ENCODE measurements at places on chromosomes 16 and 17.

GRCh38 chr16:50248845-50249244, 17.5 kb upstream of the ADCY7 start:
- DNase-seq, result no peak

GRCh38 chr17:28145348-28145747, 102.9 kb downstream of the NLK start:
- DNase-seq, result no peak

DNA sequence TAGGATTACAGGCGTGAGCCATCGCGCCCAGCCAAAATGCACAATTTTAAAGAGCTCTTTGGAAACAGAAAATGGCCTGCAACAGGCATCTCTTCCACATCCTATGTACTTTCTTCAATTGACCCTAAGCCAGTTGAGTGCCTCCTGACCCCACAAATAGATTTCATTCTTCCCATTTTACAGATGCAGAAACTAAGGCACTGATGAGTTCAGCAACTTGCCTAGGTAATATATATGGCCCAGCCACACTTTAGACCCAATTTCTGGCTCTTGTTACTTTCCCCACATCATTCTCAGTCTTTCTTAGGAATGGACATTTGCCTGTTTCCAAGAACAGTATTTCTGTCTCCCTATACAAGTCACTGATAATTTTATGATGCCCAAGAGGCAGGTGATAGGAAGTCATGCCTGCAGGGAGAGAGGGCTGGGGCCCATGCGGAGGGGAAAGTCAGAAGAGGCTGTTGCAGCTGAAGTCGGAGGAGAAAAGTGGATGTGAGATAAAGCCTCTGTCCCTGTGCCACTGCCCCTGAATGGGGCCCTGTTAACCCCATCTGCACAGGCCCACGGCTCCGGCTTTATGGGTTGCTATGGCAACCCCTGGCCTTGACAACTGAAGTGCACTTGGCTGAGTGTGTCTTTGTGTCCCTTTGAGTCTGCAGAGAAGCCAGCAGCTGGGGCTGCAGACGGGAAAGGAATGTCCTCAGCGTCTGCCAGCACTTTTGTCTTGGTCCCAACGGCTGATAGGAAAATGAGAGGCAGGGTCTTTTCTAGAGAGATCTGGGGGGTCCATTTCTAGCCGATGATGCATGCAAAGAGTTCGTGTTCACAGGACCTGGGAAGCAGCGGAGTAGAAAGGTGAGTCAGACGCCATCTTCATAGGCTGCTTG, 45.9 kb downstream of the ABAT start:
- no peak for DNase-seq

DNA sequence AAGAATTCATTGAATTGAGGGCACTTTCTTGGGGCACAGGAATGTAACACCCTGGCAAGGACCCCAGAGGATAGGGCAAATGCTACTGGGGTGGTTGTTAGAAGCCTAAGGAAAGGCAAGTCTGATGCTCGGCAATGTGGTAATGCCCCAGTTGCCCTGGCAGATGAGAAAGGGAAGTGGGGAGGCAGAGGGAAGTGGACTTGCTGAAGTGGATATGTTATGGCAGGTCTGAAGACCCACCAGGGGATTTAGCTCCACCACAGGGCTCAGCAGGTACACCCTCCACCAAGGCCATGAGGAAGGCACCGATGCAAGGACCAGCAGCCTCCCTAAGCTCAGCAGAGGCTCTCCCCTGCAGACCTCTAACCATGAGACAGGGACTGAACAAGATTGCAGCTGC, 184.8 kb downstream of the IRX5 start:
- no peak for DNase-seq

DNA sequence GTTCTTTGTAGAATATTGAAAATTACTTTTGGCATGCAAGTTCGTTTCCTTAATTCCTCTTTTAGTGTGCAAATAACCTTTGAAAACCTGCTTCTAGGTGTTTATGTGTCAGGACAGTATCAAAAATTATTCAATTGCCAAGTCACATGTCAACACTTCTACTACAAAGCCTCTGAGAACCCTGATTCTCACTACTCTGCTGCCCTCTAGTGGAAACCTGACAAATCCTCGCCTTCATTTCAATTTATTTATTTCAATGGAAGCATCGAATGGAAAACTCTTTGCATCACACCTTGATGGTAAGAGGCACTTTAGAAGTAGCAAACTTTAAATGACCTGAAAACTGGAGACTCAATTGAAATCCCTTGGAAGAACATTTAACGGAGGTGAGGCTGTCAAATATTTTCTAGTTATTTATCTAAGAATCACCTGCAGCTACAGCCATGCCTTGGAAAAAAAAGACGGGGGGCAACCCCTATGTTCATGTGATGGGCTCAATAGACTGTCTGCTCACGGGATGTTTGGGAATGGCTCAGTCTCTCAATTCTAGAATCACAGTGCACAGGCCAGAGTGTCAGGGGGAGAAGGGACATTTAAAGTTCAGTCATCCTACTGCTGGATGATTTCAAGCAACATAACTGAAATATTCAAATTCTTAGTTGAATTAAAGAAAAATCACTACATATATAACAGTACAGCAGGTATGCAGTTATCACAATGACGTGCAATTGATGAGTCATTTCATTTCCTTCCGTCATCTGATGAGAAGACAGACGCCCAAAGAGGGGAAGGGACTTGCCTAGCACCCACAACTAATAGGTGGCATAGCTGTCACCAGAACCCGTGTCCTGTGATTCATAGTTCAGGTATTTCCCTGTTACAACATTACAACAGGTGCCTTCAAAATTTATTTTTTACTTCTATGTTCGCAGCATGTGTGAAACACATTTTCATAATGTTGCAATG, 563.9 kb downstream of the TOX3 start:
- no peak for DNase-seq

DNA sequence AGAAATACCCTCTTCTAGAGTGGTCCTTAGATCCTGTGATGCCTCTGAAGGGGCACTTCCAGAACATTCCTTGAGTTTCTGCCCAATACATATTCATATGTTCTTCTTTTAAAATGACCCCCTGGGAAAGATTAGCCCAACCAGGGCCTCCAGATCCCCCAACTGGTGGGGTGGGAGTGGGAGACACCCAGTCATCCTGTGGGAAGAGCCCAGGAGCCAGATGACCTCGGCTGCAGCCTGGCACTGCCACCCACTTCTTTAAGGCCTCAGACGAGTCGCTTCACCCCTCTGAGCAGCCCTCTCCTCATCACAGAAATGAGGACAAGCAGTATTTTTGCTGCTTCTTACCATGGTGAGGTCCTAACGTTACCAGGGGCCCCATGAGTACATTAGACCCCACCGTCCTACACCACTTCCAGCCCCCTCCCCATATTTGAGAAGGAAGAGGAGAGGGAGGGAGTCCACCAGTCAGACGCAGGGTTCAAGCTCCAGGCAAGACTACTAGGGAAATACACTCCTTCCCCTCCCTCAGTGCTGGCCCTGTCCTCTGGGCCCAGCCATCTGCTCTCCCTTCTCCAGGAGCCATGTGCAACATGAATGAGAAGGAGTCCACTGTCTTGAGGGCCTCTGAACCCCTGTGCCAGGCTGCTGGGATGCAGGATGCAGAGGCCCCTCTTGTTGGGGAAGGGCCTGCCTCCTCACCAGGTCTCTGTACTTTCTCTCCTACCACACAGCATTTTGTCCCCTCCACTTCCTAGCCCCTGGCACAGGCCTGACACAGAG, 11.8 kb downstream of the MPO start:
- DNase-seq, result no peak

DNA sequence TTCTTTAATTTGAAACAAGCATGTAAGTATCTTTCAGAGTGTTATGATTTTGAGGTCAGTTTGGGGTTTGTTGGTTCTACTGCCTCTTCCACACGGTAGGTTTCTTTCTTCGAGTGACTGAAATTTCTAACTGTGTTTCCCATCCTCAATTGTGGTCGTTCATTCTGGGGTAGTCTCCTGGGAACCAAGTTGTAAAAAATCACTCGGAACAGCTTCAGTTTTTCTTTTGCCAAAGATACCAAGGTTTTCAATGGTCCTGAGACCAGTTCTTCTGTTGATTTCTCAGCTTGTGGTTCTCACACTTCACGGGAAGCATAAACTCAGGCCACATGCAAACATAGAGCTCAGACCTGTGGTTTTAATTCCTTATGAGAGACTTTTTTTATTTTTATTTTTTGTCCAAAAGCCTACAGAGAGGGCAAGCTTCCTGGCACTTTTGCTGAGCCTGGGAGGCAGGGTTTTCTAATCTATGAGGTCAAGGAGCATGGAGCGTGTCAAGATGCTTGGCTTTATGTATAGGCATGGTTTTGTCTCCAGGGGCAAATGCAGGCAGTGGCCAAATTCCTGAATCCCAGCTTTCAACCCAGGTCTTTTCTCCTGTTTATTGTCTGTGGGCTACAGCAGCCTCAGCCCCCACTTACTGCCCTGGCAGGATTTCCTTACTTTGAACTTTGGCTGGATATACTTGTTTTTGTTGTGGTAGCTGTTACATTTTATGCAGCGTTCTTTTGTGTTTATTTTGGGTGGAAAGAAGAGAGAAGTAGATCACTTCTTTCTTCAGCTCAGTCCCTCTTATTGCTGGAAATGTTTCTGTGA, 32.9 kb downstream of the HS3ST3A1 start:
- no peak for DNase-seq

- no peak for DNase-seq
Measured at GRCh38 chr16:69240331-69240730, 53.4 kb downstream of the SNTB2 start.

DNA sequence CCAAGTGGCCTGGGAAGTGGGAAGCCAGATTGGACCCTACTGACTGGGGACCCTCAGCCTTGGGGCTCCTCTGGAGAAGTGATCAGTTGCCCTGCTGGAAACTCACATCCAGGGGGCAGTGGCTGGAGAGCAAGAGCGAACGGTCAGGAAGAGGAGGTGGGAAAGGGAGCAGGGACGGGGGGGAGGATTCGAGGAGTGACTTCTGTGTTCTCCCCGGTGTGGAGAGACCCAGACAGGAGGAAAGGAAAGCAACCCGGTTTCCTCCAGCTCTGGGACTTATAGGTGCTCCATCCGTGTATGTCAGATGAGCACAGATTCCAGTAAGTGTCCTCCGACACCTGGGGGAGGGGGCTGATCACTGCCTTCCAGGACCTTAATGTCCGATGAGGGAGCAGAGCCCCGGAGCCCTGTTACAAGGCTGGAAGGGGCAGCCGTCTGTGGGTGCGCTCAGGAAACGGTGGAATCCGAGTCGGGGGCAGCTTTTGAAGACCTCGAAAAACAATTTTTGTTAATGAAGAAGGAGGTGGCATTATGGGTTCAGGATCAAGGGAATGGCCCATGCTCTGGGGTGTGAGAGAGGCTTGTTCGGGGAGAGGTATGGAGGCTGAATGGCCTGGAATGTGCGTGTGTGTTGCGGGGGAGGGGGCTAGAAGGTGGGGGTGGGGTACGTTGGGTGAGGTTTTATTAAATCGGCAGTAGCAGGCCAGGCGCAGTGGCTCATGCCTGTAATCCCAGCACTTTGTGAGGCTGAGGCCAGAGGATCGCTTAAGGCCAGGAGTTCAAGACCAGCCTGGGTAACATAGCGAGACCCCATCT, 34.8 kb upstream of the NDRG4 start:
- DNase-seq, result no peak

- DNase-seq, result no peak
Measured at GRCh38 chr17:58734040-58734439, 21.6 kb upstream of the PPM1E start.

GRCh38 chr16:82660075-82660645, 33.4 kb downstream of the CDH13 start:
- DNase-seq, result no peak

DNA sequence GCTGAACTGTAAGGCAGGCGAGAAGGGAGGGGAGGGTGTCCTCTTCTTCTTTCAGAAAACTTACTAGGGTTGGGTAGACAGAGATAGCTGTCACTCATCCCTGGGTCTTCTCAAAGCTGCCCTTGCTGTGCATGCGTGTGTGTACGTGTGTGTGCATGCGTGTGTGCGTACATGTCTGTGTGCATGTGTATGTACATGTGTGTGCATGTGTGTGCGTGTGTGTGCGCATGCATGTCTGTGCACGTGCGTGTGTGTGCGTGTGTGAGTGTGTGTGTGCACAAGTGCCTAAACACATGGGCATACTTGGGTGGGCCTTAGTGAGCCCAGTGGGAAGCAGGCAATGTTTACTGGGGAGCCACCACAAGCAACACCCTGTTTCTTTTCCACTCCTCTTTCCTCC, 154.8 kb upstream of the TNRC6C start:
- DNase-seq, result no peak

DNA sequence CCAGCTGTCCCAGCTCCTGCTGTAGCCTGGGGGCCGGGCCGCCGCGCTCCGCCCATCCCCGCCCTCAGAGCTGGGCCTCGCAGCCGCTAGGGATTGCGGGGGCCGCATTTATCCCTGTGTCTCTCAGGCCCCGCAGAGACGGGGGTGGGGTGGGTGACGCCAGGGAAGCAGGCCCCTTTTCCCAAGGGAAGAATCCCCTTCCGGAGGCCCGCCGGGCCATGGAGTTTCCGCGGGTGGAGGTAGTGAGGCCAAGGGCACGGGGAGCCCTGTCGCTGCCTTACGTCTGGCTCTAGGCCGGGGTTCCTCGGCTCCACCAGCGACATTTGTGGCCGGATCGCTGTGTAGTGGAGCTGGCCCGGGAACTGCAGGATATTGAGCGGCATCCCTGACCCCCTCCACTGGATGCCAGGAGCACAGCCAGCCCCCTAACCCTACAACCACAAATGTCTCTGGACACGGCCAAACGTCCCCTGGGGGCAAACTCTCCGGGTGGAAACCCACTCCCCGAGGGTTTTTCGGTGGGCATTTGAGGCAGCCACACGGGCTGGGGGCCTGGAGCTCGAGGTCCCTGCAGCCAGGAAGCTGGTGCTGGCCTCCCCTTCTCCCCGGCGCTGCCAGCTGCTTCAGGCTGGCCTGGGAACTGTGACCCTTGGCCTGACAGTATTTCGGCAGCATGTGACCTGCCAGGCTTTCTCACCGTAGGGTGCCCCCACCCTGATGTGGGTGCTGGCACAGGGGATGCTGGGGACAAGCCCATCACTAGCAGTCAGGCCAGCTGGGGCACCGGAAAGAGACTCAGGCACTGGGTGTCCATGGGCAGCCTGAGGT, 12.0 kb upstream of the CD300A start:
- peak; percentile 43 for DNase-seq

DNA sequence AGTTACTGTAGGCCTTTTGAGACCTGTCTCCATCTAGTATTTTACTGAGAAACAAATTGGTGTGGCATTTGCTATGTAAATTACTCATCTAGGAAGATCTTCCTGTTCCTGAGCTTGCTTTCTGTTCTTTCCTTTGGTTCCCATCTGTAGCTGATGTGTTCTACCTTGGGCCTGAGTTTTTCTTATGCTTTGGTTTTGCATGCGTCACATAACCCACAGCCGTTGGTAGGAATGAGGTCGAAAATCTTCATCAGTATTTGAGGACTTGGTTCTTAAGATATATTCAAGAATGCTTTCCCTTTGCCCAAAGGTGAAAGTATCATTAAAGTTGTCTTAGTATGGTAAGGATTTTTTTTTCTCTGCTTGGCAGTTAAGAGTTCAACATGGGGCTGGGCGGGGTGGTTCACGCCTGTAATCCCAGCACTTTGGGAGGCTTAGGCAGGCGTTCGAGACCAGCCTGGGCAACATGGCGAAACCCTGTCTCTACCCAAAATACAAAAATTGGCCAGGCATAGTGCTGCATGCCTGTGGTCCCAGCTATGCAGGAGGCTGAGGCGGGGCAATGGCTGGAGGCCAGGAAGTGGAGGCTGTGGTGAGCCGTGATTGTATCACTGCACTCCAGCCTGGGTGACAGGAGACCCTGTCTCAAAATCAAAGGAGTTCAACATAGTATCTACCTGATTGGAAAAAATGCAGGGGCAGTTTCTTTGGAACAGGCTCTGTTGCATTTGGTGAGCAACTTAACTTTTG, 28.8 kb downstream of the IST1 start:
- DNase-seq, result no peak

GRCh38 chr17:80876950-80877728, 114.5 kb upstream of the CHMP6 start:
- no peak for DNase-seq

Measured in stimulated activated CD8-positive, alpha-beta memory T cell treated with anti-CD3 and anti-CD28 coated beads, Interleukin-2, amount 100 ng/mL, for 1 hour (primary cell).